PC-9 (cell line): ENCODE measurements at places on chromosomes 2 and 18. TPM values are rescaled to one million over a fixed set of nuclear protein-coding genes. Genes with fewer than 3 reads are reported as not detected.

DNA sequence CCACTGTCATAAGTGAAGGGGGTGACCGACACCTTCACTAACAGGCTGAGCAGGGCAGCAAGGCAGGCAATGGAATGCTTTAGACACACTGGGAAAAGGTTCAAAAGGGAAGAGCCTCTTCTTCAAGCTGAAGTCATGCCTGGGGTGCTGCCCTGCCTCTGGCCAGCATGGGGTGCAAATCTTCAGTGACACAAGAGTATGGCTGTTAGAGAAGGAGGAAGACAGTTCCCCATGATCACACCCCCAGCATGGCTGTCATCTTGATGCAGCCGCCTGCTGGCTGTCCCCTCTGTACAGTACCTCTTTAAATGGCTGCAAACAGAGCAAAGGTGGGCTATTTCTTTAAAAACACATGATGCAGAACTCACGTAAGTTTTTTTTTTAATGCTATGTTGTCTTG, 71.9 kb downstream of the INPP4A start:
- no peak for DNase-seq
- peaks cover 9% of the 10 kb centered on the region; the same call in 1 of the 2 replicates for H3K4me1 ChIP-seq
- no peaks in the 10 kb centered on the region for H3K27me3 ChIP-seq
- no peak overlapping the region for H3K4me3 ChIP-seq

DNA sequence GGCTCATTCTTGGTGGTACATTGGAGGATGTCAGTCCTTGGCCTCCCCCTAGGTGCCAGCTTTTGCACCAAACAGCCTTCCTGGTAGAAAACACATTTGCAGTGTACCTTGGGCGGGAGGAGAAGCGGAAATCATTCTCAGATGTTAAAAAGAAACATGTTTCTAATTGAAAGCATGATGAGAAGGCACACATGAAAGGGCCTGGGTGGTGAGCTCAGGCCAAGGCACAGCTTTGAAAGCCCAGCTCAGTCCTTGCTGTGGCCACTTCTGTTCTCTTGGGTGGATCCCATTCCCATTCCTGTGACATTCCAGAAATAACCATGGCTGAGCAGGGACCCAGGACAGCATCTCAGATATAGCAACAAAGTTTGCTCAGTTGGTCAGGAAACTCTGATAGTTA, 71.5 kb downstream of the LTBP1 start:
- H3K4me1 ChIP-seq, result peaks cover 46% of the 10 kb centered on the region
- no peak for DNase-seq
- H3K36me3 ChIP-seq, result no peaks in the 10 kb centered on the region

DNA sequence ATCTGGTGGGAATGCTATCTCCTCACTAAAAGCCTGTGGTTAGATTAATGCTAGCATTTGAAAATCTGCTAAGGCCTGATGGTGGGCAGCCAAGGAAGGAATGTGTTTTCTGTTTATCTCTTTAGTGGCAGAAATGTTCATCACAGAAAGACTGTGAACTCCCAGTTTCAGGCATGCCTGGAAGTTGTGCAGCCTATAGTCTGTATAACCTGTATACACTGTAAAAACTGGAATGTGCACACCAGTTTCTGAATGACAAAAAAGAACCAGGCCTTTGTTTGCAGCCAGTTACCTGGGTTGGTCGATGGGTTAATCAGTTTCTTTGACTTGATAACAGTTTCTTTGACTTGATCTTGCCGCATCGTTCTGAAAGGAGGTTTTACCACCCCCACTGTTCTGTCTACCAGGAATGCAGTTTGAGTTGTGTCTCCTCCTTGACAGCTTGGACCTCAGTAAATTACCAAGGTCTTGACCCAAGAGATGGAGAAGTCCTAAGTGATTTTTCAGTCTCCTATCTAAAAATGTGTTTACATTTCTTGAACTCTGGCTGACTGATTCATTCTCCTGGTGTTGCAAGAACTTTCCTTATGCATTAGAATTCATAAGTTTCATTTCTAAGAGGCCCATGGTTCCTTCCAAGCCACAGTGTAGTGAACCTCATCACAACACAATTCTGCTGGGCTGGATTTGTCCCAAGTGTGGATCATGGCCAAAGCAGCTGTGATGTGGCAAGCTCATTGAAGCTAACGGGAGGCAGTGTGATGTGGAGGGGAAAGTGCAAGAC, 62.2 kb downstream of the KIAA2012 start:
- no peak overlapping the region for H3K27ac ChIP-seq
- H3K4me1 ChIP-seq, result peaks cover 9% of the 10 kb centered on the region; the same call in 1 of the 2 replicates
- no peak for DNase-seq
- no peaks in the 10 kb centered on the region for H3K36me3 ChIP-seq
- no peaks in the 10 kb centered on the region for H3K27me3 ChIP-seq
- no peak overlapping the region for H3K4me3 ChIP-seq

DNA sequence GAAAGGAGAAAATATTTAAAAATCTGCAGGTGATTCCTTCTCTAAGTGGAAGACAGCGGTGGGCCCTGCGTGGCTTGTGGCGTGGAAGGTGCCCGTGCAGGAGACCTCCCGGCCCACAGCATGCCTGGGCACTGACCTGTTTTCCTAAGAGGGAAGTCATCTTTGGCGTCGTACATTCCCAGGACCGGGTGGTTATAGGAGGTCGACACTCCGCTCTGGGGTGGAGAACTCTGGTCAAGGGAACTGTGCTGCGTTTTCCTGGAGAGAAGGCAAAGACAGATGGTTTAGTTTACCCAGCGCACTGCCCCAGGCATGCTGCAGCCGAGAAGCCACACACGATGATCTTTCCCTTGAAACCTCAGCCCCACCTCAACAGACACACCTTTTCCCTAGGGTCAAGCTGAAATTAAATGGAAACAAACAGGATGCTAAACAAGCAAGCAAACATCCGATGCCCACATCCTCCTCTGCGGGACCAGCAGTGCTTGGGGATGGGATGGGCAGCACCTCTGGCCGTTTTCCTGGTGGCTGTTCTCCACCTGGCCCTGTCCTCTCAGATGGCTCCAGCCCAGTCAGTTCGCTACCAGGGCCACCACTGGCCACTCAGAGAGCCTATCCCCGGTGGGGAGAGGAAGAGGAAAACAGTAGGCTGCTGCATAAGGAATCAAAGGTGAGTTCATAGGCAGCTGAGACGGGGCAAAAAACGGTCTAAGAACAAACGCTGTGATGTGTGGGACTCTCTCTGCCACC, 244.1 kb downstream of the HDAC4 start:
- H3K27me3 ChIP-seq, result no peaks in the 10 kb centered on the region
- no peak for DNase-seq
- H3K4me1 ChIP-seq, result no peaks in the 10 kb centered on the region
- H3K27ac ChIP-seq, result no peak overlapping the region

- peak overlapping the region; percentile 86 for H3K4me3 ChIP-seq
- DNase-seq, result peak; percentile 88
- H3K27ac ChIP-seq, result peak overlapping the region; percentile 87
- H3K36me3 ChIP-seq, result peaks cover 11% of the 10 kb centered on the region
- H3K27me3 ChIP-seq, result no peaks in the 10 kb centered on the region
Observed at GRCh38 chr18:3245853-3246634, 1.6 kb upstream of the MYL12A start.

GRCh38 chr2:223469270-223470046, 132.7 kb downstream of the SCG2 start:
- H3K4me3 ChIP-seq, result no peak overlapping the region
- no peak for DNase-seq
- no peaks in the 10 kb centered on the region for H3K27me3 ChIP-seq
- no peak overlapping the region for H3K27ac ChIP-seq

The ANKRD36 gene
- total RNA-seq, result 26.9 and 32.3 TPM in 2 replicates

The SFTPB gene
- total RNA-seq, result not detected in 2 replicates

The MGAT4A gene
- 12.2 and 12.9 TPM in 2 replicates for total RNA-seq
